Fibroblast of skin of right quadriceps (primary cell): ENCODE measurements at places on chromosomes 7 and 10.

GRCh38 chr7:159205833-159206232 is 61.2 kb upstream of the VIPR2 start:
- no peak for DNase-seq

- DNase-seq = no peak
Measured at GRCh38 chr10:86287110-86287793, 79.3 kb downstream of the GRID1 start.

- no peak for DNase-seq
Measured at GRCh38 chr10:93072225-93072712, 1.4 kb upstream of the CYP26A1 start.

DNA sequence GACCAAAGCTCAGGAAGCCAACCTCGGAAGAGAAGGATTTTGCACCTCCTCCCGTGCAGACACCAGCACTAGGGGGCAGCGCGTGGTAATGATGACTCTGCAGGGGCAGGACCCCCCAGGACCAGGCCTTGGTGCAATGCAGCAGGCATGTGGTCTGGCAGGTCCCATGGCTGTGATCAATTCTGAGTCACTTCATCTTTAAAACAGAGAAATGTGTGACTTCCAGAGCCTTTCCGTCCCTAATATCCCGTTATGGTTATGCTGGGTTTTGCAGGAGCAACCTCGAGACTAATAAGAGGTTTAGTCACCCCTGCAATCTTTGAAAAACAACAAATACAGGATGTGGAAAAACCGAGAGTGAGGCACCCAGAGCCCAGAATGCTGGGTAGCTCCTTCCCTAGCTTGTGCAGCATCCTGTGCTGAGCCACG is 30.2 kb upstream of the GJD4 start:
- peak; percentile 84 for DNase-seq

GRCh38 chr7:44067064-44067951 is 1.9 kb upstream of the PGAM2 start:
- DNase-seq = no peak

GRCh38 chr10:66637273-66638036 is 288.4 kb upstream of the LRRTM3 start:
- no peak for DNase-seq

DNA sequence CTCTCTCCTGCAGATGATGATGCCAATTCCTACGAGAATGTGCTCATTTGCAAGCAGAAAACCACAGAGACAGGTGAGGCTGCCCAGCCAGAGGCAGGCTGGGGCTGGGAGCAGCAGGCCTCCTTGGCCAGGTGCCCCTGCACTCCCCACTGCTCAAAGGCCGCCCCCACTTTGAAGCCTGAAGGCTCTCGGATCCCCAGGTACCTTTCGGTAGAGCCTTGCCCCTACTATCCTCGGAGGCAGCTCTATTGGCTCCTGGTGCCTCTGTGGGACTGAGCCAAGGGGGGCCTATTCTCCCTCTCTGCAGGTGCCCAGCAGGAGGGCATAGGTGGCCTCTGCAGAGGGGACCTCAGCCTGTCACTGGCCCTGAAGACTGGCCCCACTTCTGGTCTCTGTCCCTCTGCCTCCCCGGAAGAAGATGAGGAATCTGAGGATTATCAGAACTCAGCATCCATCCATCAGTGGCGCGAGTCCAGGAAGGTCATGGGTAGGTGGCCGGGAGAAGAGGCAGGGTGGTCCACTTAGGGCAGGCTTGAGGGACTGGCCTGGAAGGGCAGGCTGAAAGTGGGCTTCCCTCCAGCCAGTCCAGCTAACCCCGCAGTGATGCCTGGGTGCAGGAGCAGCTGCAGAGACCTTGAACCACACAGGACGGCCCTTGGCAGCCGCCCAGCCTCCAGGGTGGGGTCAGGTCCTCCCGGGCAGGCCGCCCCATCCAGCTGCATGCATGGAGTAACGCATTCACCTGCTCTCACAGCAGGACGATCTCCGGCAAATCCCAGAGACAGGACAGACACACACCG is 14.1 kb downstream of the LAT2 start:
- DNase-seq = no peak

DNA sequence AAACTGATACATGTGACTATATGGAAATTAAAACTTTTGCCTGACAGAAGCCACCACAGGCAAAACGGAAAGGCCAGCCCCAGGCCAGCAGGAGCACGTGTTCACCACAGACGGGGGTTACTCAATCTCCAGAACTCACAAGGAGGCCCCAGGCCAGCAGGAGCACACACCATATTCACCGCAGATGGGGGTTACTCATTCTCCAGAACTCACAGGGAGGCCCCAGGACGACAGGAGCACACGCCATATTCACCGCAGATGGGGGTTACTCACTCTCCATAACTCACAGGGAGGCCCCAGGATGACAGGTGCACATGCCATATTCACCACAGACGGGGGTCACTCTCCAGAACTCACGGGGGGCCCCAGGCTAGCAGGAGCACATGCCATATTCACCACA is 61.5 kb downstream of the NKX6-2 start:
- DNase-seq = peak; percentile 98
